Activated CD4-positive, CD25-positive, alpha-beta regulatory T cell (primary cell): ENCODE measurements at places on chromosomes 5 and 9.

DNA sequence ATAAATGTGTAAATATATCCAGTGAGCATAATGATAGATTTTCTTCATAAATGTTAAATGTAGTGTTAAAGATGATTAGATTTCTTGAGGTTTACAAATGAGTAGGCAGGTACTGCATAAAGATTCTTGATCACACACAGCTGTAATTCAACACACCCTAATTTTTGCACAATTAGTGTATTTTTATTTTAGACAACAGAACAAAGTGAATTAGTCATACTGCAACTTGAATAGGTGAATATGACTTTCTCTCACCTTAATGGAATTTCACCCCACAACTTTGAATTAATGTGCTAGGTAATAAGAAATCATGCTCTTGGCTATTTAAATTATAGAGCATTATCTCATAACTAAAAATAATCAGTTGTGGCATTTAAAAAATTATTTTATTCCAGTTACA, 795.7 kb upstream of the ACO1 start:
- DNase-seq, result no peak

- DNase-seq, result no peak
Observed at GRCh38 chr9:81096625-81097024, 592.7 kb downstream of the TLE1 start.

GRCh38 chr9:27785714-27786100, 212.4 kb upstream of the C9orf72 start:
- no peak for DNase-seq

DNA sequence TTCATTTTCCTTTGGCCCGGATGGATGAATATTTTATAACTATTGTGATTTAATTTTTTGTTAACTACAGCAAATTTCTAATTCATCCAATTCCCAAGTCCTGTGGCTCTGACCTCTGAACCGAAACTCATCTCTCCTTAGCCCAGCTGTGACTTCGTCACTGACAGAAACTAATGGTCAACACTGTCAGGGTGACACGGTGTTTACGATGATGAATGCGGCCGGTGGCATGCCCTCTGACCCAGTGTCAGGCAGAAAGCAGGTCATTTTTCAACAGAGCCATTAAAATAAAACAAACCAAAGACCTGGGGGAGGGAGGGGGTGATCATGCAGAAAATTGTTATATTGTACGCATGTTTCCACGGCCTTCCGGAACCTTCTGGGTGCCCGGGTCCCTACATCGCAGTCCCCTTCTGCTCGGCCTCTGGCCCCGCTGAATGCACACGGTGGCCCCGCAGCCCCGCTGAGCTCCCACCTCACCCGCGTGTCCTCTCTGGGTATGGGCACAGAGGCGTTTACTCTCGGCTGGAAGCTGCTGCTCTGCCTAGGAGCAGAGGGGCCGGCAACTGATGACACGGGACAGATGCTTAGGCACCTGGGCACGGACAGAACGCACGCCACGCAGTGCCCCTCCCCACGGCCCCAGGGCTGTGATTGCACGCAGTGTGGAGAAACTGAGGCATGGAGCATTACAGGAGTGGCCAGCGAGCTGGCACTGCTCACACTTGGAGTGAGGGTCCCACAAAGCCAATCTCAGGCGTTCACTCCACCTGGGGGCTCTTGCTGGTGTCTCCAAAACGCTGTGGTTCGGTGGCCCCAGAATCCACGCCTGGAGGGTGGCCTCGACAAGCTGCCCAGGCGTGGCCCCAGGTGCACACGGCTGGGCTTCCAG, 8.1 kb downstream of the CCDC187 start:
- DNase-seq, result no peak

- no peak for DNase-seq
Observed at GRCh38 chr5:540906-541538, 16.8 kb upstream of the SLC9A3 start.

DNA sequence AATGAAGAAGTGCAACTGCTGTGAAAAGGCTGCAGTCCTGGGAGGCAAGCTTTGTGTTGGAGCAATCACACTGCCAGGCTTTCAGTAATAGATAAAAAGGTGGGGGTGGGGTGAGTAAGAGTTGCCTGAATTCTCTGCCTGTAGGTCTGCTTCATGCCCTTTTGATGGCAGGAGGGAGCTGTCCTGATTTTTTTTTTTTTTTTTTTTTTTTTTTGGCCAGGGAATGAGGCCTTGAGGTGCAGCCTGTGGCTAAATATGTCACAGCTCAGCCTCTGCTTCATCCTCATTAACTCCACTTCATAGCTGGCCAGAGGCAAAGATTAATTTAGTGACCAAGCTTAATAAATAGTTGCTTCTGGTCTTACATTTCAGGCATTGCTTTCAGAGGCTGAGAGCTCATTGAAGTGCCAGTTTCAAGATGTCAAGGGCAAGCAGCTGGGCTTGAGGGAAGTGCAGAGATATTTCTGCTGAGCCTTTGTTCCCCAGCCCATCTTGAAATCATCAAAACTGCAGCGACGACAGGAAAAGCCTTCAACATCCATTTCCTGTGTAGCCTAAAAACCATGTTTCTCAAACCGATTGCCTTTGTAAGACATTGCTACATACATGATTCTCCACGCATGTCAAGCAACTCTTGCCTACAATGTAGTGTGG, 134.7 kb downstream of the MACIR start:
- DNase-seq, result no peak

DNA sequence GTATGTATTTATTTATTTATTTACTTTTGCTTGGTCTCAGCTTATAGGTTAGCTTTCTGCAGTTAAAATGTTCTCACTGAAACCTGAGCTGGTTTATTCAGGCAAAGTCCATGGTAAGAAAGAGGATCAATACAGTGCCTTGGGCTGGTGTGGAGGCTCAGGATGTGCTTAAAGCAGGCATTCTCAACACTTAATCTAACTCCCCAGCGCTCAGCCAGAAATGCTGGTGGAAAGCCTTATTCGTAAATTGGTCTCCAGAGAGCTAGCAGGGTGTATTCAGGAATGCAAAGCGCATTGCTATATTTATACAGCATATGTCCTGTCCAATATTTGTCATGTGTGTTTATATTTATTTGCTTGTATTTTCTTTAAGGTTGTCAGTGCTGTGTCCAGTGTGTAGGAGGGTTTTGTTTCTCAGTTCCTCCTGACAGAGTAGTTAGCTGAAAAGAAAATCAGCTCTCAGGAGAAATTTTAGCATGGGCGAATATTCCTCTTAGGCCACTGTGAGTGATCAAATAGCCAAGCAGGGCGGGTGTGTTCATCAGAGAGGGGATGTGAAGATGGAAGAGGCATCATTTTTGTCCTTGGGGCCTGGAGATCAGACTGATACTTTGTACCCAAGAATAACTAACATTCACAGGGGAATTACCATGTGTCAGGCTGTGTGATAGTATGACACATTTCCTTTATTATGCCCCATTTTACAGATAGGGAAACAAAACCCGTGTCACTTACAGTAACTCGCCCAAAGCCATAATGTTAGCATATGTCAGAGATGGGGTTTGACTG, 65.8 kb downstream of the DOCK2 start:
- no peak for DNase-seq
